ENCODE measurements at places on chromosomes 12 and 14.

- no peak for DNase-seq
Measured at GRCh38 chr12:94262228-94263010, 114.0 kb downstream of the PLXNC1 start.

- DNase-seq = peak; percentile 9
Measured at GRCh38 chr12:92139634-92140150, 6.0 kb downstream of the BTG1 start.

DNA sequence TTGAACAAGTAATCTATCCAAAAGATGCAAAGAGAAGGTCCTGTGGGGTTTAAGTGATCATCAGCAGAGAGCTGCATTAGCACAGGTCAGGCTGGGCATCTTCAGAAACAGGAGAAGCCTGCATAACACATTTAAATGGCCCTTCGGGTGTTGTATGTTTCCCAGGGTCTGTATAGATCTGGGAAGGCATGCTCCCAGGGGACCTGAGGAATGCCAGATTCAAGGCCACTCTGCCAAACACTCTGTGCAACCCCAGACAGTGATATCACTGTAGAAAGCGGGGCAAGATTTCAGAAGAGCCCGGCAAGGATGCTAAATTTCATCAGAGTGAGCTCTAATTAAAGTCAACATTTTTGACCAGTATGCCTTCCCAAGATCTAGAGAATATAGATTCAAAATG is 92.9 kb downstream of the ARMH4 start:
- DNase-seq = no peak

GRCh38 chr12:9779209-9779608 is 18.5 kb upstream of the CD69 start:
- no peak for DNase-seq

DNA sequence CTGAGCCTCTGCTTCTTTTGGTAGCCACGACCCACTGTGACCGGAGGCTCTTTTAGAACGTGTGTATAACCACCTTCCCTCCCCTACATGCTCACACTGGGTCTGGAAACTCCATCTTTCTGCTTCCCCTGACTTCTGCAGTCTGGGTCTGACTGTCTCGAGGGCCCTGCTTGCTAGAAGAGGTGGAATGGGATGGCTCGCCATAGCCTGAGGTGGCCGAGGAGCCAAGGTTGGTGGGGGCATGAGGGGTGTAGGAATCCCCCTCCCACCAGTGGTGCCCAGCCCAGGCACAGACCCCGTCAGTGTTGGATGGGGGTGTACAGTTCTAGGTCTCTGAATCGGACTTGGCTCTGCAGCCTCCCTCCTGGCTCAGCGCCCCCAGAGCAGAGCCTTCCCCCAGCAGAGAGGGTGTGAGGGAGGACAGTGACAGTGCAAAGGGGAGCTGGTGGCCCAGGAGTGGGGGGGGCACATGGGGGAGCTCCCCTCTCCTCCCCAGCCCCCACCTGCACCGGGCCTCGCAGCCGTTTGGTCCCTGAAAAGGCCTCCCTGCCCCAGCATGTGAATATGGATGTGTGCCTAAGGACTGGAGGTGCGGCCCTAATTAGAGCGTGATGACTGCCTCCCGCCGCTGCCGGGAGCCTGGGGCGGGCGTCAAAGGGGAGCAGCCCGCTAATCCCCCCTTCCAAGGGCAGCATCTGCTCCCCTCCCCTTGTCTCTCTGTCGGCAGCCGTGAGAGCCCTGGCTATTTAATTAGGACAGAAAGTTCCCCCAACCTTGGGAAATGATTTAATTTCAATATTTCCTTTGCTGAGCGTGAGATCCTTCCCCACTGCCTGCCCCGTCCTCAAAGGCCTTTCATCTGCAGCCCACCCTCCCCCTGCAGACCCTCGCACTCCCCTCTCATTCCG is 196.2 kb upstream of the C14orf180 start:
- no peak for DNase-seq

DNA sequence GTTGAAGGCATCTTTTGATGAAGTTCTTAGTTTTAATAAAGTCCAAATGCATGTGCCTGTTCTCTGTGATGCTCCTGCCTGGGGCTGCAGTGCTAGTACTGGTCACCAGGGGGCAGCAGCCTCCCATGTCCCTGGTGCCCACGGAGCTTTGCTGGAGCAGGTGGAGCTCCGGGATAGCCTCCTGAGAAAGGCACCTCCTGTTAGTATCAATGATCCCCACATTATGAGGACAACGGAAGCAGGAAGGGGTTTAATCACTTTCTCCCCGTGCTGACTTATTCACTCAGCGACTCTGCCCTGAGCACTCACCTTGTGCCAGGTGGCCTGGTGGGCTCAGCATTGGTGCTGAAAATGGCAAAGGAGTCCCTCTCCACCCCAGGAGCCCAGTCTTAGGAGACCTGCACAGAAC is 123.0 kb upstream of the PZP start:
- peak; percentile 51 for DNase-seq

DNA sequence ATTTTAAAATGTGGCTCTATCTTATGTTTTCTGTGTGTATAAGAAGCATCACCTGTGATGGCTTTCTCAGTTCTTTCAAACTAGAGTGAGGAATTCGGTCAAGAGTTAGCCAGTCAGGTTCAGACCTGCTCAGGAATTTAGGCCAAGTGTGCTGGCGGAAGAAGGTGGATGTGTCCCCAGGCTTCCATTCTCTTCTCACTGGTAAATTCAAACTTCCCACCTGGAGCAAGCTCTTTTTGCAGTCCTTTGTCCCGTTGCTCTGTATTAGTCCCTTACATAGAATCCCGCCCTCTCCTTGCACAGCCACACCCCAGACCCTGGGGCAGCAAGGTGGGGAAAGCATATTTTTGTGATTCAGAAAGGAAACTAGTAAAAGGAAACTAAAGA is 124.7 kb upstream of the PWP1 start:
- DNase-seq = no peak

DNA sequence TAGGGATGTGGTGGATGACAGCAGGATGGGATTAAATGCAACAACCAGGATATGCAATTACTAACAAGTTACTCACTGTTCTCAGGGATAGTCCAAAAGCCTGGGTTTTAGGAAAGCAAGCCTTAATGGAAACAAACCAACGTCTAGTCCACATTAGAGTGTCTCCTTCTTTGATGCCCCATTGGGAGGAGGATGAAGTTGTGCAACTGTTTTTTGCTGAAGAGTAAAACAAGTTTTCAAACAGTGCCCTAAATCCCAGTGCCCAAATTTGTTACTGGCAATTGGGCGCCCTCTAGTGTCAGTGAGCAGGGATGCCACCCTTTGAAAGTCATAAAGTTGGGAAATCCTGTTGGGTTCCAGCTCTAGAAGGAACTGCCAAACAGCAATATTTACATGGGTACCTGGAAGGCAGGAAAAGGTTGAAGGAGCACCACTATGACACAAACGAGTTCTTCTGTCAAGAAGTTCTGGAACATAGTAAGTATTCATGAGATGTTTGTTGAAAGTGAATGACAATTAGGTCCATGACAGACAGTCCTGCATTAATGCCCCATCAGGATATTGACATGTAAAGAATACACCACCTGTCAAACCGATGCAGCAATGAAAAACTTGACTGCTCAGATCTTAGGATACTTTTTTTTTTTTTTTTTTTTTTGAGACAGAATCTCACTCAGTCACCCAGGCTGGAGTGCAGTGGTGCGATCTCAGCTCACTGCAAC is 11.1 kb upstream of the DPF3 start:
- DNase-seq = peak; percentile 42

GRCh38 chr12:97714107-97714563 is 251.5 kb downstream of the RMST start:
- DNase-seq = no peak

GRCh38 chr12:120965534-120966091 is 12.7 kb upstream of the HNF1A start:
- no peak for DNase-seq

- no peak for DNase-seq
Measured at GRCh38 chr14:71105177-71105576, 197.9 kb downstream of the PCNX1 start.

- no peak for DNase-seq
Measured at GRCh38 chr12:128449146-128449894, 182.3 kb downstream of the TMEM132C start.

DNA sequence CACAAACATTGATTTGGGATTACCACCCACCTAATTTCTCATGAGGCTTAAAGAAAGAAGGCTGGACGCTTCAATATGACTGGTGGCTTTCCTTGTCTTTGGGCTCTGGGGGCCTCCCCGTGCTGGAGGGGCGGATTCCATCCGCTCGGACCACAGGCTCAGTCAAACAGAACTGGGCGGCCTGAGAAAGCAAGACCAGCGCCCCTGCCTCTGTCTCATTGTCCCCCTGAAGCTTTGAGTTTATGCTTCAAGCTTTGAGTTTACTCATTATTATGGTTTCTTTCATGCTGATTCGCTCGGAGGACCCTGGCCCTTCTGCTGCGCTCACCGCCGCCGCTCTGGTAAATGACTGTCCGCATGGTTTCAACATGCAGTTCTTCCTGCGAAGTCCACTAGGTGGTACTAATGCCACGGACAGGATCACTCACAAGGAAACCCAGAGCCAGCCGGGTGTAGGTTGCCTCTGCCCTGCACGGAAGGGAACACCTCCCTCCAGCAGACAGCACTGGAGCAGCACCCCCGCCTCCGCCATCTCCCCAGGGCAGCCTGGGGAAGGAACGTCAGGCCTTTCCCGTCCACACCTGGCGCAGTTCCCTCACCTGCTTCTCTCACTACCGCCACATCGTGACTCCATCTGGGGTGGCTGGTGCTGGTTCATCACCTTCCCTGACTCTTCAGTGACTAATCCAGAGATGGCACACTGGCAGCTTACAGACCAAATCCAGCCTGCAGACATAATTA is 13.2 kb upstream of the TIGAR start:
- peak; percentile 87 for DNase-seq

- DNase-seq = peak; percentile 11
Measured at GRCh38 chr12:124501827-124502226, 65.6 kb downstream of the NCOR2 start.

GRCh38 chr14:59389936-59390335 is 75.2 kb downstream of the GPR135 start:
- DNase-seq = no peak

GRCh38 chr14:103209054-103209453 is 85.8 kb downstream of the TNFAIP2 start:
- DNase-seq = no peak

GRCh38 chr12:54749191-54749818 is 101.1 kb upstream of the DCD start:
- peak; percentile 38 for DNase-seq

GRCh38 chr14:35257809-35258208 is 34.4 kb upstream of the PSMA6 start:
- no peak for DNase-seq

GRCh38 chr12:118925826-118926225 is 55.5 kb upstream of the SRRM4 start:
- DNase-seq = no peak

GRCh38 chr14:104398656-104399055 is 180.9 kb upstream of the C14orf180 start:
- no peak for DNase-seq

DNA sequence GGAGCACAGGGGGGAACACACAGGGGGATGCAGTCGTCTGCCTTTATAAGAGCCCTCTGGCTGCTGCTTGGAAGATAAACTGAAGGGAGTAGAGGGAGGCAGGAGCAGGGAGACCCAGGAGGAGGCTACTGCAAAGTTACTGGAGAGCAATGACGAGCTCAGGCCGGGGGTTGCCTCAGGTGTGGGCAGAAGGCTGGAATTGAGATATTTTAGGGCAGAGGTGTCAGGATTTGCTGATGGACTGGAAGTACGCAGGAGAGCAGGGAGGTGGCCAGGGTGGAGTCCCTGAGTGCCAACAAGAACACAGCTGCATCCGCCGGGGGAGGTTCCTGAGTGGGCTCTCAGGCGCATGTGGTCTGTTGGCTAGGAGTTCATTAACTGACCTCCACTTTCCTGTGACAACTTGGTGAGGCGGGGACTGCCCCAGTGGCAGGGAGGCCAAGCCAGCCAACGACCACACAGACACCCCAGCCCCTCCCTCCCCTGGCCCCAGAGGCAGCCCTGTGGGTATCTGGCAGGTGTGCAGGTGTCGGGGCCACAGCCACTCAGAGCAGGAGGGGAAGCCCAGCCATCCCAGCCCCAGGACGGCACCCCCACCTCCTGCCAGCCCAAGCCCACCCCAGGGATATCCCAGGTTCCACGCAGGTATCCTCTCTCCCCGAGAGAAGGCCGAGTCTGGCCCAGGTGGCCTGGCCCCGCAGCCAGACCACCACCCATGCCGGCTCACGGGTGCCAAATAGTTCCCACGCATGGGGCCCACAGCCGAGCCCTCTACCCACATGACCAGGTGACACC is 85.4 kb downstream of the NCOR2 start:
- no peak for DNase-seq

DNA sequence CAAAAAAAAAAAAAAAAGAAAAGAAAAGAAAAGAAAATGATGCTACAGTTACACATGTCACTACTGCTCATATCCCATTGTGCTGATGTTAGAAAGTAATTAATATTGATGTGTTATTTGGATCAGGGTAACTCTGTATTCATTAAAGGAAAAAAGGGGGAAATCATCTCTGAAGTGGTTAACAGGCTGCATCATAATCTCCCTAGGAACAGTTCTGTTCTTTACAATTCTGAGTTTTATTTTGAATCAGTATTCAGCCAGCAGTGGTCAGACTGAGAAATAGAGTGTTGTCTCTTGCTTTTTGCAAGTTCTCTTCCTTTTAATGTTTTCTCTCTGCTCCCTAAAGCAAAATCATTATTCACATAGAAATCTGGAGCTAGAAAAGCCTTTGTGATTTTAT is 128.6 kb upstream of the CRY1 start:
- no peak for DNase-seq

DNA sequence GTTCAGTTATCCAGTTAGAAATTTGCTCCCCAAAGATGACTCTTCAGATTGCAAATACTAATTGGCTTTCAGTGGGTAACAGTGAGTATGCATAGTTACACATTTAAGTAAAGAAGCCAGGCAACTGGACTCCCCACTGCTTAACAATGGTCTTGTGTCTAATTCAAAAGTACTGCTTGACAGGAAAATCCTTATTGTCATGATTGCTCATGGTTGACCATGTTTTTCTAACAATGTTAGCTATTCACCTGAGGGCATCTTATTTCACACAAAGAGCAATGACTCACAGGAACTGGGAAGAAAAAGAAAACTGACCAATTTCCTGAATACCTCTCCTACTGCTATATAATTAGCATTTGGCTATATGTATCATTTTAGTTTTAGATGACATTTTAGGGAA is 33.7 kb upstream of the ALG10B start:
- no peak for DNase-seq

GRCh38 chr12:22339691-22340090 is 5.2 kb upstream of the ST8SIA1 start:
- DNase-seq = no peak

DNA sequence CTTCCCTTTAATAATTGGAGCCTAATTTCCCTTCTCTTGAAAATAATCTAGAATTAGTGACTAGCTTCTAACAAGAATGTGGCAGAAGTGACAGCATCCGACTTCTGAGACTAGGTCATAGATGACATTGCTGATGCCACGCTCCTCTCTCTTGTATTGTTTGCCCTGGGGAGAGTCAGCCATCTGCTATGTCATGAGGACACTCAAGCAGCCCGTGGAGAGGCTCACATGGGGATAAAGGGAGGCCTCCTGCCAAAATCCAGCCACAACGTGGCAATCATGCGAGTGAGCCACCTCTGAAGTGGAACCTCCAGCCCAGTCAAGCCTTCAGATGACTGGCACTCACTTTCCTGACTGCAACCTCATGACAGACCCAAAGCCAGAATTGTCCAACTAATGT is 54.2 kb upstream of the LRRK2 start:
- no peak for DNase-seq
